Activated effector memory CD4-positive, alpha-beta T cell treated with Interleukin-2 at 50 U/mL for 16 hours (primary cell): ENCODE measurements at places on chromosomes 5 and 9.

- no peak for DNase-seq
These were observed 216.9 kb downstream of the DEPDC1B start for GRCh38 chr5:60483050-60483449.

GRCh38 chr5:141354900-141355469, at the start of gene PCDHGA4:
Gene PCDHGA4 (plus strand): TSS chr5:141355021. CDS start chr5:141355108, 87 bp downstream.
- no peak for DNase-seq

DNA sequence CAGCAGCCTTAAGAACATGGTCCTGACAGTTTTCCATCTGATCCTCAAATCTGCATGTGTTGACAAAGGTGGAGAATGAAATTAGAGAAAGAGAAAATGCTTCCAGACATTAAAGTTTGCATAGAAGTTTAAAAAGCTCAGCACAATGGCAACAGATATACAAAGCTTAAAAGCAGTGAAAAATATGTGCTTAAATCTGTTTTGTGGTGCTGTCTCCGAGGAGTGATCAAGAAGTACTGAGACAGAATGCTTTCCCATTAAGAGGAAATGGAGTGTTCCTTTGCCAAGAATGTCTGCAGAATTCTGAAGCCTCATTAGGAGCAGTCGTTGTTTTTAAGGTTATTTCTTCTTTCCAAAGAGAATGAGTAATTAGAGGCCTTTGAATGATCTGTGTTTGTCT, 131.4 kb downstream of the MCTP1 start:
- DNase-seq = no peak

DNA sequence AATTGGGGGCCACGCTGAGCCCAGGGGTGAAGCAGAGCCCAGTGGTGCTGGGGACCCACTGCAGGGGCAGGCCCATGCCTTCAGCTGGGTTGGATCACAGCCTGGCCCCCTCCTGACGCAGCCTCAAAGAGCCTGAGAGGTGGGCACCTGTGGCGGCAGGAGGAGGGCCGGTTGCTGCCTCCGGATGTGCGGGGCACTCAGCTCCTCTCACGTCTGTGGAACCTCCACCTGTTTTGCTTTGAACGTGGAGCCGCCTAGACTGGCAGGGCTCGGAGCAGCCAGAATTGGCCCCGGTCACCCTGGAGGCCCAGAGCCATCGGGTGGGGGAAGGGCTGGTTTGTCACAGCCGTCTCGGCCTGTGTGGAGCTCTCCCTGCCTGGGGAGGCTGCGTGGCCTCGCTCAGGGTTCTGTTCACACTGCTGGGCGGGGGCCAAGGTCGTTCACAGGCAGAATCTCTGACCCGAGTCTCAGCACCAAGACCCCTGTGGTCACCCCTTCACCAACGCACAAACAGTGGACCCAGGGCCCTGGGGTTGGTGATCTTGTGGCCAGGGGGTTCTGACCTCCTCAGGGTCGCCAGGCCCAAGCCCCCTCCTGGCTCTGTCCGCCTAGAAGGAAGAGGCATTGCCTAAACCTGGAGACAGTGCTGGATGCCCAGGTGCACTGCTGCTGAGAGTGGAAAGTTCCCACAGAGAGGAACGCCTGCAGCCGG, 9.2 kb upstream of the SLC9A3 start:
- no peak for DNase-seq

GRCh38 chr5:55497712-55498111, 37.1 kb downstream of the PLPP1 start:
- no peak for DNase-seq
